SK-MEL-5 (cell line): ENCODE measurements at places on chromosomes 6 and 20.

DNA sequence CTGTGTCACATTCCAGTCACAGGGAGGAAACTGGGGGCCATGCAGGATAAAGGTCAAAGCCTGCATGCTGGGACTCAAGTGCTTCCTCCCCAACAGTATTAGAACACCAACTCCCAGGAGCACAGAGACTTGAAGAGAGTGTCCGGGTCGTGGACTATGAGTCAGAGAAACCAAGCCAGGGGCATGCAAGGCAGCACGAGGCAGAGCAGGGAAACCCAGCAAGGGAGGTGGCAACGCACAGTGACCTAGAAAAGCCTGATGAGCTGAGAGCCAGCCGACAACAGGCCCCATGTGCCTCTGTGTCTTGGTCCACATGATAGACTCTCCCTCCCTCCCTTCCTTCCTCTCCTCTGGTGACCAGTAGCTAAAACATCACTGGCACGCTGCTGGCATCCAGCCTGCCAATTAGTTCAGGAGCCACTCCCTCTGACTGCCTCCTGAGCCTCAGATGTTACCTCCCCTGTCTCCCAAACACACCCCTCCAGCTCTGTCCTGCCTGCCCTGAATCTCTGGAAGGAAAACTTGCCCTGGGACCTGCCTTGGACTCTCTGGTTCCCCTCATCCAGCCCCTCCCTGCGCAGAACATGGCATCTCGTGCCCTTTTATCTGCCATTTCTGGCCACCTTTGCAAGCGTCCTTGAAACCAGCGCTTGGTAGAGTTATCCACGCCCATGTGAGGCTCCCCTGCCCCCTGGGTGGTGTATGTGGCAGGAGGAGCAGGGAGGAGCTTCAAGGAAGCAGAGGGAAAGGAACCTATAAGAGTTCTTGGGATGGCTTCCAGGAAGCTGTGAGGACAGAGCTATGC, 16.2 kb upstream of the RNF39 start:
- peak; percentile 62 for DNase-seq

DNA sequence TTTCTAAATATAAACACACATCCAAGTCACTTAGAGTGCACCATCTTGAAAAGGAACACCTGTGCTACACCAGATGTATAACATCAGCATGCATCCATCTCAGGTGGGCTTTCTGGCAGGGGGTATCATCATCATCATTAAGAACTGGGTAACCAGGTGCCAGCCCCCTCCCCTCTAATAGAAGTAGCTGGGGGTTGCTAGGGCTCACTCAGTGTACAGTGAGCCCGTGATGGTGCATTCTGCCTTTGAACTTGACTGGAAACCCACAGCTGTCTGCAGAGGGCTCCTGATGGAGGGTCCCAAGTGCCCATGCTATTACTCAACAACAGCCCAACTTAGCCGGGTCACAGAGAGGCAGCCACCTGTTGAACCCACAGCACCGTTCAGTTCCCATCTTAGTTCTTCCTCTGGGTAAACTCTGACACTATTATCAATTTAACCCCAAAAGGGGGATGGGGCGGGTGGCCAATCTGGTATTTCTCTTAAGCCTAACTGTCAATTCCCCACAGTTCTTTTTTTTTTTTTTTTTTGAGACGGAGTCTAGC, 32.7 kb upstream of the CCND3 start:
- DNase-seq = no peak

- DNase-seq = no peak
Observed at GRCh38 chr6:109485266-109485935, 2.4 kb upstream of the ZBTB24 start.

GRCh38 chr6:33692760-33693158, 18.7 kb downstream of the UQCC2 start:
- no peak for DNase-seq

GRCh38 chr6:37279366-37280134, 21.6 kb upstream of the TMEM217 start:
- no peak for DNase-seq

DNA sequence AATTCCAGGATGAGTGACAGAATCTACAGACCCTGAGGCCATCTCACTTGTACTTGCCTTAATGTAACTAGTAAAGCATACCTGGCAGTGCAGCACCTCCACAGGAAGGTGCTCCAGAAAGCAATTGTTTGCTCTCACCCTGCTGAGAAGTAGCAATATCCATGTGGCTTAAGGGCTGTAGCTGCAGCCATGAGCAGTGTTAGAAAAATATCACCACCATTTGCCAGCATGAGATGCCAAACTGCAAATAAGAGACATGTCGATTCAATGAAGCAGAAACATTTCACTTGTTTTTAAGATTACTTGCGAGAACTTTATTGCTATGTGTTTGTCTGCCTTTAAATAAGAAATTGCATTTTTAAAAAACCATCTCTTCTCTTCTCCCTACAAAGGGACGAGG, 151.5 kb downstream of the PRL start:
- DNase-seq = no peak

GRCh38 chr6:168700880-168701279, 259.9 kb downstream of the SMOC2 start:
- no peak for DNase-seq

GRCh38 chr20:36114707-36115106, 39.8 kb upstream of the EPB41L1 start:
- no peak for DNase-seq

DNA sequence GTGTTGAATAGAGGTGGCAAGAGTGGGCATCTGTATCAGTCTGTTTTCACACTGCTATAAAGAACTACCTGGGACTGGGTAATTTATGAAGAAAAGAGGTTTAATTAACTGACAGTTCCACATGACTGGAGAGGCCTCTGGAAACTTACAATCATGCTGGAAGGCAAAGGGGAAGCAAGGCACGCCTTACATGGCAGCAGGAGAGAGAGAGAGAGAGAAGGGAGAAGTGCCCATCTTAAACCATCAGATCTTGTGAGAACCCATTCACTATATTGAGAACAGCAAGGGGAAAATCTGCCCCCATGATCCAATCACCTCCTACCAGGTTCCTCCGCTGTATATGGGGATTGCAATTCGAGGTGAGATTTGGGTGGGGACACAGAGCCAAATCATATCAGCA, 18.6 kb upstream of the PPP1R14C start:
- DNase-seq = no peak

DNA sequence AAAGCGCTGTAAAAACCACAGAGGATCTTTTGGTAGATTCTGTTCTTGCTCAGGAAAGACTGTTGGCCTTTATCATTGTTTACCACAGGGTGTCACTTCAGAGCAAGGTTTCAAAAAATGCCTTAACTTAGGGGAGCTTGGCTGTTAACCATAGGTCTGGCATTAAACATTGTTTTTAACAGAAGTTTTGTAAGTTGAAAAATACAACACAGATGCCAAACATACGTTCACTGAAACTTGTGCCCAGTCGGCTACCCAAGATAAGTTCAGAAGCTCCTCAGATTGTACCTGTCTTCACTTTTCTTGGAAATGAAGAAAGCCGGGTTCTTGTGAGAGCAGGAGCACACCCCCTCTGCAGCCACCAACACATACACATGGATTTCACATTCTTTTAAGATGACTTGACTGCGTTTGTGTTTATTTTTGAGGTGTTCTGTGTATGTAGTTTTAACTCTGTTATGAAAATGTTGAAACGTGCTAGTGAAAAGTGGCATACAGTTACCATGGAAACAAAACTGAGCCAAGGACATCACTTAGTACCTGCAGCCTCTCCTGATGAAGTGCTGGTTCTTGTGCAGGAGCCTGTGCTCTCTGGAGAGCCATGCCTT, 64.9 kb downstream of the SYCP2L start:
- peak; percentile 80 for DNase-seq

- no peak for DNase-seq
Observed at GRCh38 chr20:61809006-61809770, 256.5 kb downstream of the TAF4 start.

- DNase-seq = no peak
Observed at GRCh38 chr20:37308086-37309050, 18.9 kb downstream of the MANBAL start.

DNA sequence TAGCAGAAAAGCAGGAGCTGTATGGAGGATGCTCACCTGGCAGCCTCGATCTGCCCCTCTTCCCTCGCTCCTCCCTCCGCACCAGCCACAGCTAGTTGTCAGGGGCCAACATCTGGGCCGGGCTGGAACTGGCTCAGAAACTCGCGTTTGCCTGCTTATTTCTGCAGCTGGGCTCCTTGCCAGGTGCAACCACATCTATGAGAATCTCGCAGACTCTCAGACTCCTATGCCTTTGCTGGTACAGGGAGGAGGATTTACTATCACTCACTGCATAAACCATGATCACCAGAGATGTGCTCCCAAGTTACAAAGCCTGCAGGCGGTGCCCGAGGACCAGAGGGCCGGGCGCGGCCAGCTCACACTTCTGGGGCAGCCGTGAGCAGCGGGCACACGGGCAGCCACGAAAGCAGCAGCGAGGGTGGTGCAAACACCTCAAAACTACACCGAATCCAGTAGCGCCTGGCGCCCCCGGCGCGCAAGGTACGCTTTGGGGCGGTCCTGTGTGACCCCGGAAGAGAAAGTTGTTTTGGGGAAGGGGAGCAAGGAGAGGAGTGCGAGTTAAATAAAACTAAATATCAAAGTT, 577 bp upstream of the LRRC1 start:
- DNase-seq = peak; percentile 76

DNA sequence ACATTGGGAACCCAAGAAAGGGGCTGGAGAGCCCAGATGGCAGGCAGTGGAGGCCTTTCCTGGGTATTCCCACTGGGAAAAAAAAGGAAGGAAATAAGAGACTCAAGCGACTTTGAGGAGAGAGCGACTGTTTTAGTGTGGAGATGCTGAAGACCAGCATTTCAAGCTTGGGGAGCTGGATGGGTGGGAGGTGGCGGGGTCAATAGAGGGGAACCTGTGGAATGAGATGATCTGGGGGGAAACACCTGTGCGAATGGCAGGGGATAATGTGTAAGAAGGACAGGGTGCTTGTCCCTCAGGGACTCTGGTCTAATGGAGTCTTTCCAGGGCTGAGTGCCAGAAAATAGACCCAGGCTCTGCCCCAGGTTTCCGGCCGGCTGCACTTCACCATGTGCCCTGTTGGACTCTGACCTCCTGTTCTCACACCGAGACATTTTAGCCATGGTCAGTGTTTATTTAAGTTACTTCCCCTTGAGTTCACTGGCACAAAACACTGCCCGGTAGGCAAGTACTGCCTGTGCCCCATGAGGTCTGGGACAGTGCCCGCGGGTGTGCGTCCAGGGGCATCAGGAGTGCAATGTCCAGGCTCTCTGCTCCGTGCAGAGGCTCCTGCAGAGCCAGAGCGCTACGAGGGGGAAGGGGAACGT, 50.4 kb upstream of the NKX2-2 start:
- no peak for DNase-seq

- DNase-seq = no peak
Observed at GRCh38 chr6:162964488-162965140, 236.8 kb downstream of the PACRG start.

DNA sequence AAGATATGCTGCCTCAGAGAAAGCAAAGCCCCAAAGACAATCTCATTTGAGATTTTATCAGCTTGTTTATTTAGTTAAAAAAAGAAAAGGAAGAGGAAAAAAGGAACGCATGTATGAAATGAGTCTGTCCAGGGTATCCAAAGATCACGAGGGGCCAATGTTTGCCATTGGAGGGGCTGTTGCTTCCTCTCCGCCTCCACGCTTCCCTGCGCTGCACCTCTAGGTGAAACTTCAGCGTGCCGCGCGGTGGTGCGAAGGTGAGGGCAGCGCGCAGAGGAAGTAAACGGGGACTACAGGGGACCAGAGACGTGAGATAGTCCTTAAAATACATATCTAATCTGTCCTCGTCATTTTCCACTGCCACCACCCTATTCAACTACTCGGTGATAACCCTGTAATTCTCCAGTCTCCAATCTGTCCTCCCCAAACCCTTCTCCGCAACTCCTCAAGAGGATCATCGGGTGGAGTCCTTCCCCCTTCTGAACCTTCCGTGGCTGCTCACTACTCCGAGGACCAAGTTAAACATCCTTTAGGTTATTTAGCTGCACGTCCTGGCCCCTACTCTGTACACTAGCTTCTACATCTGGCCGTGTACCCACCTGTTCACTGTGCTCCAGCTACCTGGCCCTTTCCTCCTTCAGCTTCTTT, 1.1 kb upstream of the DCBLD1 start:
- DNase-seq = no peak

GRCh38 chr6:161104966-161105365, 113.4 kb downstream of the MAP3K4 start:
- DNase-seq = no peak

GRCh38 chr6:13194852-13195251, 133.5 kb downstream of the TBC1D7 start:
- peak; percentile 92 for DNase-seq

GRCh38 chr6:107621229-107621937, 131.5 kb downstream of the SOBP start:
- DNase-seq = peak; percentile 58

GRCh38 chr20:59151820-59152219, 11.8 kb upstream of the ZNF831 start:
- DNase-seq = no peak

- DNase-seq = peak; percentile 76
Observed at GRCh38 chr6:31651602-31652191, 764 bp downstream of the BAG6 start.

GRCh38 chr6:167210375-167211294, 52.9 kb upstream of the GPR31 start:
- DNase-seq = no peak

DNA sequence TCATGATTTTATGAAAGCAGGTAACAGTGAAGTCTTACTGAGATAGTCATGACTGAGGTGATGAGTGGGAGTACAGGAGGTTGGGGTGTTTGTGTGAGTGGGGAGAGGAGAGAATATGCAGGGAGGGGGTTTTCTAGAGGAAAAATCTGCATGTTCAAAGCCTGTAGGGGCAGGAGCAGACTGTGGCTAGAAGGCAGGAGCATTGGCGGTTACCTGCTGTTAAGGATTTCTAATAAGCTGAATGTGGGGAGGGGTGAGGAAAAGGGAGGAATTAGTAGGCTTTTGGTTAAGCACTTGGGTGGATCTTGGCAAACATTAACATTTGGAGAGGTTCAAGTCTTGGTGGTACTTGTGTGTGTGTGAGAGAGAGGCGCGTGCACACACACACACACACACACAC, 70.8 kb downstream of the EYA4 start:
- DNase-seq = no peak

DNA sequence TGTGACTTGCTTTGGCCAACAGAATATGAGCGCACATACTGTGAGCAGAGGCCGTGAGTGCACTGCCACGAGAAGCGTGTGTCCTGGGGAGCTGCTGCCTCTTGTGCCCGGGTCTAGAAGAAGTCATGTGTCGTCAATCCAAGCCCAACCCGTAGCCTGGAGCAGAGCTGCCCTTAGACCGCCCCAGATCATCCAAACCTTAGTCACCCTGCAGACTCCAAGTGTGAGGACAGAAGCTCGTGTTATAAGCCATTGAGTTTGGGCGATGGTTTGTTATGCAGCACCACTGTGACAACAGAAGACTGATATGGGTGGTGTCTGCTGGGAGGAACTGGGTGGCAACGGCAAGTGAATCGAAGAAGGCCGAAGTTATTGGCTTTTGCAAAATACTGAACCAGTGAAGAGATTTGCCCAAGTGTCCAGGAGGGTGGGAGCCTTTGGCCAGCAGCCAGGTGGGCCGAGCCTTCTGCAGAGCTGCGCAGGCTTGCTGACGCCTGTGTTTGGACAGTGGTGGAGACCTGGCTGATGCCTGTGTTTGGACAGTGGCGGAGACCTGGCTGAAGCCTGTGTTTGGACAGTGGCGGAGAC, 101.3 kb upstream of the SULF2 start:
- no peak for DNase-seq
